ENCODE measurements at places on chromosomes 2 and 18. TPM values are rescaled to one million over a fixed set of nuclear protein-coding genes. Genes with fewer than 3 reads are reported as not detected.

DNA sequence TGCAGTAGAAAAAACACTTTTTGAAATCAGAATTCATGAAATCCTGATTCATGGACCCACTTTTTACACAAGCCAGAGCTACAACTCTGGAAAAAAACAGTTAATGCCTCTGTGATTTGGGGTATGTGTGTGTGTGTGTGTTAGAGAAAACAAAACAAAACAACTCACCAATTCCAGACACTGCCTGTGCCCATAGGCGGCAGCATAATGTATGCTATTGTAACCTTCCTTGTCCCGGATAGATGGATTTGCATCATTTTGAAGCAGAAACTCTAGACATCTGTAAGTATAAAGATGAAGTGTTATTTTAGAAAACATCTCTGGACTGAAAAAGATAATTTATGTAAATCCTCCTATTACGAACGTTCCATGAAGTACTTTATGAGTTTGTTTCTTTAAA is 152.0 kb upstream of the PGAP1 start:
- no peak overlapping the region for H3K27ac ChIP-seq
- H3K4me3 ChIP-seq: no peak overlapping the region
- DNase-seq: no peak
- H3K36me3 ChIP-seq: no peaks in the 10 kb centered on the region

GRCh38 chr2:210753386-210753785 is 197.0 kb downstream of the CPS1 start:
- no peaks in the 10 kb centered on the region for H3K27me3 ChIP-seq
- H3K36me3 ChIP-seq: no peaks in the 10 kb centered on the region
- DNase-seq: no peak
- no peak overlapping the region for H3K27ac ChIP-seq
- H3K4me1 ChIP-seq: no peaks in the 10 kb centered on the region

GRCh38 chr2:129667577-129667976 is 311.9 kb upstream of the RAB6C start:
- no peak overlapping the region for H3K4me3 ChIP-seq
- H3K27me3 ChIP-seq: no peaks in the 10 kb centered on the region
- H3K4me1 ChIP-seq: no peaks in the 10 kb centered on the region
- H3K27ac ChIP-seq: no peak overlapping the region
- no peaks in the 10 kb centered on the region for H3K36me3 ChIP-seq

DNA sequence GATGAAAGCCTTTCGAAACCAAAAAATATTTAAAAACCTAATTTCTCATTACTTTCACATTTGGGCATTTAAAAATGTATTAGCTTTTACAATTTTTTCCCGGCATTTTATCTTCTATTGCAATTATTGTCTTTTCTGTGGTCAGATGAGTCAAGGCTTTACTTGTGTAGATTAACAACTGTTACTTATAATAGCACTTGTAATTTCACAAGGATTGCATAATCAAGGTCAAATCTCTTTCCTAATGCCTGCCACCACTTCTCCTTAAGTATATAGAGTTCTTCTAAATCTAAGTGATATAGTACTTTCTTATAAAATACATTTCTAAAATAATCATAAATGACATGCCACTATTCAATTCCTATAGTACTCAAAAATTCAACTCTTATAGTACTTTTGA is 67.2 kb downstream of the SLC8A1 start:
- H3K4me3 ChIP-seq: no peak overlapping the region
- no peak for DNase-seq
- no peaks in the 10 kb centered on the region for H3K4me1 ChIP-seq
- no peak overlapping the region for H3K27ac ChIP-seq

The SIX3 gene
- not detected for total RNA-seq

- H3K27ac ChIP-seq: no peak overlapping the region
- H3K36me3 ChIP-seq: no peaks in the 10 kb centered on the region
- no peak overlapping the region for H3K4me3 ChIP-seq
- DNase-seq: no peak
- H3K4me1 ChIP-seq: no peaks in the 10 kb centered on the region
- H3K27me3 ChIP-seq: no peaks in the 10 kb centered on the region
These were observed 157.2 kb downstream of the MIB1 start for GRCh38 chr18:21897811-21898210.

The CPS1 gene
- 8.9 TPM for total RNA-seq

The TNP1 gene
- total RNA-seq: not detected

- peaks cover 6% of the 10 kb centered on the region for H3K27me3 ChIP-seq
- no peak overlapping the region for H3K27ac ChIP-seq
- no peaks in the 10 kb centered on the region for H3K36me3 ChIP-seq
- DNase-seq: no peak
- H3K4me3 ChIP-seq: no peak overlapping the region
- no peaks in the 10 kb centered on the region for H3K4me1 ChIP-seq
These were observed 11.1 kb downstream of the CHRNA1 start for GRCh38 chr2:174753038-174753633.

The STPG4 gene
- total RNA-seq: not detected

DNA sequence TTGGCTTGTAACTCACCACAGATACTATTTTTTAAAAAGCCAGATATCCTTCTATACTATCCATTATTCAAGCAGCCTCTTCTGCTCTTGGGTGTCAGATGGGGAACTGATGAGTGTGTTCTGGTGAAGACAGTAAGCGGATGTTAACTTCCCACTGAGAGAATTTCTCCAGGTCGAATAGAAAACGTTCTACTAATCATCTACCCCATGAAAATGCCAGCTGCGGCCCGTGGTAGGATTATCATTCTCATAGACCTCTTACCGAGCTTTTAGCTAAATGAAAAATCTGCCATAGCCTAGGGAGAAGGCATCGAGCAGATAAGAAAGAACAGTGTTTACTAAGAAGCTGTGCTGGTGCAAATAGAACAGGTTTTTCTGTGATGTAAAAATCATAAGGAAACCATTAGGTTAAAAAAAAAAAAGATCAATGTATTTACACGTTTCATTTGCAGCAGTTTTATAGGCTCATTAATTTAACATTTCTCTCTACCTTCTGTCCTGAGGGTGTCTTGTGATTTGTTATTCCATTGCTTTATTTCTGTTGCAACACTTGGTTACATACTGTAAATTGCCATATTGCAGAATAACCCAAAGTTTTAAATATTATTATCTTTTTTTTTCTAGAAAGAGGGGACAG is 1521.5 kb upstream of the ZEB2 start:
- no peak for DNase-seq
- H3K4me1 ChIP-seq: no peaks in the 10 kb centered on the region
- H3K27ac ChIP-seq: no peak overlapping the region
- no peak overlapping the region for H3K4me3 ChIP-seq
- no peaks in the 10 kb centered on the region for H3K36me3 ChIP-seq
- no peaks in the 10 kb centered on the region for H3K27me3 ChIP-seq

The PLEKHH2 gene
- total RNA-seq: 25.7 TPM

- DNase-seq: no peak
- no peak overlapping the region for H3K4me3 ChIP-seq
- peak overlapping the region; percentile 64 for H3K27ac ChIP-seq
- no peaks in the 10 kb centered on the region for H3K36me3 ChIP-seq
- H3K27me3 ChIP-seq: no peaks in the 10 kb centered on the region
These were observed 57.5 kb downstream of the MCFD2 start for GRCh38 chr2:46857871-46858701.

DNA sequence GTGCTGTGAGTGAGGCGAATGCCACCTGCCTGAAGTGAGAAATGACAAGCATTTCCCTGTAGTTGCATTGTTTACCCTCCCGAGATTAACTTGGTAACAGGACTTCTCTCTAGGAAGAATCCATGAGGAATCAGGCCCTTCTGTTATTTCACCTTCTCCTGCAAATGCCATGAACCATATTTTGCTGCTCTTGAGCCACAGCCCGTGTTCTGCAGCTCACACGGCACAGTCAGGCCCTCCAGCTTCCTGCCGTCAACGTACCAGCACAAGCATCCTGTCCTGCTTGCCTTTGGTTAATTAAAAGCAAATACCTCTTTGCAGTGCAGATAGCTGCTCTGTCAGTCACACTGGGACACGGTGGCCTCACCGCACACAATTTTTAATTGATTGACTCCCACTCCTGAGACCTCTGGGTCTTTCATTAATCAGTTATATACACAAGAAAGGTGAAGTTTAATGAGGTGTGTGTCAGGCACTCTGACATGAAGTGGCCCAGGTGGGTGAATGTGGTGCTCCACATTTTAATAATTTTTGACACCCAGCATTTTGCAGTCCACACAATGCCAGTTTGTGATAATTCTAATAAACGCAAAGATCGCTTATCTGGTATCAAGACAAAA is 95.3 kb upstream of the ASB18 start:
- no peaks in the 10 kb centered on the region for H3K4me1 ChIP-seq
- no peak overlapping the region for H3K4me3 ChIP-seq
- H3K36me3 ChIP-seq: no peaks in the 10 kb centered on the region
- DNase-seq: no peak
- no peak overlapping the region for H3K27ac ChIP-seq

DNA sequence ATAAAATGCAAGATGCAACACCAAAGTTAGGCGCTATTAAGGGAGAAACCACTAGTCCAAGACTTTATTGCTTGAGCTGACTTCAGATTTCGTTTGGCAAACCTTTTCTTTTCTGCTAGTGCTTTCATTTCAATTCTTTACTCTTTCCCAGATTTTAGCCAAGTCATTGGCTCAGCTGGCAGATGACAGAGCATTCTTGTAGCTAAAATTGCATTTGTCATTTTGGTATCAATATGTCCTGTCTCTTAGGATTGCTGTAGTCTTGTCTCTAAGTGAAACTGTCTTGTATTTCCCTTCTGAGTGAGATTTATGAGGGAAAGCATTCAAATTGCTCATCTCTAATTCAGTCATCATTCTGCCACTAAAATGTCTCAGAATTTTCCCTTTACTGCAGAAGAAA is 335.1 kb downstream of the METTL4 start:
- no peak overlapping the region for H3K4me3 ChIP-seq
- no peaks in the 10 kb centered on the region for H3K36me3 ChIP-seq
- no peaks in the 10 kb centered on the region for H3K27me3 ChIP-seq

GRCh38 chr2:168371273-168372019 is 84.6 kb upstream of the CERS6 start:
- no peak overlapping the region for H3K4me3 ChIP-seq
- H3K4me1 ChIP-seq: no peaks in the 10 kb centered on the region

- no peak overlapping the region for H3K4me3 ChIP-seq
- H3K36me3 ChIP-seq: no peaks in the 10 kb centered on the region
- peaks cover 38% of the 10 kb centered on the region for H3K4me1 ChIP-seq
- H3K27ac ChIP-seq: no peak overlapping the region
These were observed 3.2 kb downstream of the PIGN start for GRCh38 chr18:62183578-62184195.

DNA sequence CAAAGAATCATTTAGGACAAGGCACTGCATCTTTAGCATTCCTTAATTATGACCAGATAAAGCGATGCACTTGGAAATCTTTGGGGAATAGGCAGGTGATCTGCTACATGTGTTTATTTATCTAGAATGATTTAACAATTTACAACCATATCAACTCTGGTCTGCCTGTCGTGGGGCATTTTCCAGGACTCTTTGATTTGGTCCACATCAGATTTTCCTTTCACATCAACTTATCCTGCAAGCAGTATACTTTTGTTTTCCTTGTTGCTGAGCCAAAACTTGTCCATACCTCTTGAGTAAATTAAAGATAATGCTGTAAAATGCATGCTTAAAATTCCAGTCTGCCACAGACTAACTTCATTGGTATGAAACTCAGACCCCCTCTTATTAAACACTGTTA is 312.4 kb upstream of the TCF4 start:
- DNase-seq: no peak
- no peaks in the 10 kb centered on the region for H3K27me3 ChIP-seq
- H3K36me3 ChIP-seq: no peaks in the 10 kb centered on the region
- H3K4me1 ChIP-seq: no peaks in the 10 kb centered on the region
- no peak overlapping the region for H3K27ac ChIP-seq

- no peaks in the 10 kb centered on the region for H3K36me3 ChIP-seq
- H3K4me3 ChIP-seq: no peak overlapping the region
- H3K4me1 ChIP-seq: no peaks in the 10 kb centered on the region
These were observed 104.5 kb upstream of the CELF4 start for GRCh38 chr18:37669991-37670534.

The CFAP210 gene
- total RNA-seq: not detected

The FEV gene
- not detected for total RNA-seq

GRCh38 chr18:21315741-21316197 is 73.7 kb downstream of the GREB1L start:
- peaks cover 3% of the 10 kb centered on the region for H3K27me3 ChIP-seq
- no peaks in the 10 kb centered on the region for H3K4me1 ChIP-seq
- no peak for DNase-seq
- no peak overlapping the region for H3K27ac ChIP-seq
- H3K36me3 ChIP-seq: no peaks in the 10 kb centered on the region

GRCh38 chr18:25177631-25178030 is 174.3 kb downstream of the ZNF521 start:
- DNase-seq: no peak
- H3K4me3 ChIP-seq: no peak overlapping the region
- H3K27ac ChIP-seq: no peak overlapping the region
- H3K4me1 ChIP-seq: no peaks in the 10 kb centered on the region
- H3K36me3 ChIP-seq: no peaks in the 10 kb centered on the region

DNA sequence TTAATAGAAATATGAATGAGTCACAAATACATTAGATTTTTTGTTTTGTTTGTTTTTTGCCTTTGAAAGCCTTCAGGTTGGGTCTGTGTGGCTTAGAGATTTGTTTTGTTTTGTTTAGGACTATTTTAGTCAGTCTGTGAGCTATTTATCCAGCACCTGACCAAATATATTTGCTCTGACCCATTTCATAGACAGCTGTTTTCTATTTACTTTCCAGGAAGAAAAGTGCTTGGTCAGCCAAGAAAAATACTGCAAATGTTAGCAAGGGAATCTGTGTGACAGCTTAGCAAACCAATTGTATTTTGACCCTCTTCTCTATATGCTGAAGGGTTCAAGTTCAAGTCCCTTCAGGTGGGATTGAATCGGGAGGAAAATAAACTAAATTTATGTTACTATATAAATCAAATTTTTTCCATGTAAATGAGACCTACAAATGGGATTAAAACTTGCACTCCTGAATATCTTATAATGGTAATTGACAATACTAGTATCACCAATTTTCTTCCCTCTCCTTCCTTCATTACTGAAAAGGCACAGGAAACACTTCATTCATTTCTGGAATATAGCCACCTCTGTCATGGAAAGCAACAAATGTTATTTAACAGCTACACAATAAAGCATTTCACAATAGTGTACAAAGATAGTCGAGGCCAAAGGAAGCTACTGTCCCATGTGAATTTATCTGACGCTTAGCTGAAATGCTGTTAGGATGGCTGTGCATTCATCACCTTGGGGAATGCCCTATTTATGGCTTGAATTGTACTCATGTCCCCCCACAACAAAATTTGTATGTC is 23.1 kb upstream of the KLF7 start:
- no peak overlapping the region for H3K4me3 ChIP-seq
- H3K27me3 ChIP-seq: no peaks in the 10 kb centered on the region
- H3K36me3 ChIP-seq: no peaks in the 10 kb centered on the region
- no peak for DNase-seq

DNA sequence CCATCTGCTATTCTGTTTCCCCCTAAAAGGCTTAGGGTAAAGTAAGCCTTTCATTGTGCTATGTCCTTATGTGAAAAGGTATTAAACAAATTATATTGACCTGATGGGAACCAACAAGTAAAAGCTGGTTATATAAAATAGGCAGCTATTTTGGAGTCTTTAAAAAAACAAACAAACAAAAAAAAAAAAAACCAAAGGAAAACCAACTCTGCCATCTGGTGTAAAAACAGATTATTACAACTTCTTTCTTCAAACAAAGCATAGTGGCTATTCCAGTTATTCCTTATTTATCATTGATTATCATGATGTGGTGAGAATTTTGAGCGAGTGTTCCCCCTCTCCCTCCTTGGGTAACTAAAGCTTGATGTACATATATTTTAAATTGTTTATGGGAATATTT is 122.3 kb upstream of the FHL2 start:
- no peak overlapping the region for H3K4me3 ChIP-seq
- H3K27ac ChIP-seq: no peak overlapping the region
- DNase-seq: no peak
- H3K27me3 ChIP-seq: no peaks in the 10 kb centered on the region
- no peaks in the 10 kb centered on the region for H3K36me3 ChIP-seq

The SERPINB3 gene
- 1,684 TPM for total RNA-seq

All from esophagus squamous epithelium (tissue), 5 donors.